ENCODE measurements at places on chromosomes 11 and 22.

GRCh38 chr11:58058276-58059006 is 27.7 kb downstream of the OR6Q1 start:
- DNase-seq, result no peak

DNA sequence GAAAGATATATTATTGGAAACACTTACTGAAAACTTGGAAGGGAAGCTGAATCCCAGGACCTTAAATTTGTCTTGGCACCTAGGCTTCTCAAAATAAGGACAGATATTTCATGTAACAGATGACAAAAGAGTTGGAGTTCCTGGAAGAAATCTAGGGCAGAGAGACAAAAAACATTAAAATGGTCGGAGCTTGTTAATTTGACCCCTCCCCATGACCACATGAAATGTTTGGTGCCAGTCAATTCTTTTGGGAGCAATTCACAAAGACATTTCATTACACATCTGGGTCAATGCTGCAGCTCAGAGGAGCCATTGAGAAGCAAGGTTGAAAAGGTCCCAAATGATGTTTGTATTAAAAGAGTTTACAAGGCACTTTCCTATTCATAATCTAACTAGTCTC is 162.0 kb upstream of the GUCY1A2 start:
- no peak for DNase-seq

GRCh38 chr11:61019832-61020405 is 48.4 kb downstream of the CD6 start:
- no peak for DNase-seq

DNA sequence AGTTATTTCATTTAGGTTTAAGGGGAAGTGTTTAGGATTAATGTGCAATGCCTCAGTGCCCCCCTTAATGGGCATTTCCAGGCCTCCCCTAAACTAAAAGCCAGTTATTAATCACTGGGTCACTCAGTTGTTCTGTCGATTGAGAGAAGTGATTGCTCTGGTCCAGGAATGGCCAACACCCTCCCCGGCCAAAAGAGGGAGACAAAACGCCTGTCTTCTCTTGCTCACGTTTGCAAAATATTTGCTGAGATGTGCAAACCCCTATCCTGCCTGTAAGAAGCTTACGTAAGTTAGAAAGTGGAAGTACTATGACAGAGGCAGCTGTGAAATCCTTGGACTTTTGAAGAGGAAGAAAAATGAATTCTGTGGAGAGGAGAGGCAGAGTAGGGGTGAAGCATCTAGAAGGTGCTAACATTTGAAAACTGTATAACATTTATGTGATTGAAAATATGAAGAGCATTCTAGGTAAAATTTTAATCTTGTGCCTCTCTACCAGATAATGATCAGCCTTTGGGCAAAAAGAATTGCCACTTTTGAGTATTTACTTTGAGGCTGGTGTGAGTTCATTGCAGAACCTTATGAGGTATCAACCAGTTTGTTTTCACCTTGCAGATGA is 37.7 kb downstream of the NTM start:
- DNase-seq, result no peak

DNA sequence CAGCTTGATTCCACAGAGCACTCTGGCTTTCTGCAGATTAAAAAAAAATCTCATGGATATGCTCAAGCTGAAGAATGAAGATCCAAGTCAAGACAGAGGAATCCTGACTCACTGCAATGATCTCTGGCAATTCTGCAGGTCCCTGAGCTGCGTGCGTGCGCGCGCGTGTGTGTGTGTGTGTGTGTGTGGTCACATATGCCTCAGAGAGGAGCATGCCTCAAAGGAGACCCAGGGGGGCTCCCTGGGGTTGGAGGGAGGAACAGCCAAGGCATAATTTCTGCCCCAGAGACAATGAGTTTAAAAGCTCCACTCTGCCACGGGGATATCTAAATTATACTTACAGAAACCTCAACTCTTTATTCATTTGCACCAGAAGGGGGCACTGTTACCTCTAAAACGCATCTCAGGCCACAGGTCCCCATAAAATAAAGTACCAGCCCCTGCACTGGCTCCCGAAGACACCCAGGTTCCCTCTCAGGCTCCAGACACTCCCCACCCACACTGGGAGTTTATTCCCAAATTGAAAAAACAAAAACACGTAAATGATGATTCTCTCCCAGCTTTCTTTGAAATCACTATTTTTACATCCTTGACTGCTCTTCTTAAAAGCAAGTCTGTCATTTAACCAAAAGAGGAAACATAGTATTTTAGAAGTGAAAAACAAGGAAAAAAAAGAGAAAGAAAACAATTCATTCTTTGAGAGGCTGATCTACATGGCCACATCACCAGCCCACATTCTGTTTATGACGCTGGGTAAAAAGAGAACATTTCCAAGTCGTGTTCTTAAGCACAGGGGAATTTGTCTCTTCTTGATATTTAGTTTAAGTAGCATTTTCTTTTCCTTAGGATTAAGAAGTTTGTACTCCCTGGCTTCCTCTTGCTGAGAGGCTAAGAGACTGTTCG is 401.0 kb downstream of the LARGE1 start:
- DNase-seq, result no peak

DNA sequence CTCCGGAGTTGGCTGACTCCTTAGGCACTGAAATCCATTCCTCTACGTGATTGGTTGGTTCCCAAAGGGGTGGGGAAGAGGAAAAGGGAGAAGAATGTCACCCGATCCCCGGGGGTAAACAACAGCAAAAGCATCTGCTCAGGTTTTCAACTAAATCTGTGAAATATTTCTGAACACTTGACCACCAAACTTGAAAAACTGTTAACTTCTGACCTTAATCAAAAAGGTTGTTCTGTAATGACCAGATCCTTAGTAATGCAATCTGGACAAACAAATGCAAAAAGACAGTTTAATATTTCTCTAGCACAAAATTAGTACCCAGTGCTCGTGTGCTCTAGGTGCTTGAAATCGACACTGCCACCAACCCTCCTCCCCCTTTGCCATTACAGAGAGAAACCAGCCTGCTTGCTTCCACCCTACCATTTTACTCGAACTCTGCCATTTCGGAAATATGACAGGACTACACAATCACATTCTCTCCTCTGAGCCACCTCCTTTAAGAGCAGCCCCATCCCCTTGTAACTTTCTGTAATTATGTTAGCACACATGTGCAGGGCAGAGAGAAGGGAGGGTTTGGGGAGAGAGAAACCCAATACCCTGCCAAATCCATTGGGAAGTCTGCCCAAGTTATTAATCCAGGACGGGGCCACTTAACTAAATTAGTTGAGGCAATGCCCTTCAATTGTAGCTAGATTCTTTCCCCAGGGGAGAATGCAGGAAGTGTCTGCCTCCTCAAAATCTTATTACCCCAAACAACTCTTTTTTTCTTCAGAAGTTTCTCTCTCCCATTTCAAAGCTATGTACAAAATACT is 113.8 kb downstream of the RBFOX2 start:
- DNase-seq, result no peak

GRCh38 chr11:46391578-46392420 is at the start of gene CHRM4:
TSS of gene CHRM4 (minus strand) at chr11:46391776. CDS start at chr11:46386557, 5,219 bp downstream.
- no peak for DNase-seq

GRCh38 chr22:22896601-22897000 is 9.0 kb downstream of the IGLL5 start:
- no peak for DNase-seq

- no peak for DNase-seq
Observed at GRCh38 chr11:107853070-107853469, 5.5 kb downstream of the SLC35F2 start.

DNA sequence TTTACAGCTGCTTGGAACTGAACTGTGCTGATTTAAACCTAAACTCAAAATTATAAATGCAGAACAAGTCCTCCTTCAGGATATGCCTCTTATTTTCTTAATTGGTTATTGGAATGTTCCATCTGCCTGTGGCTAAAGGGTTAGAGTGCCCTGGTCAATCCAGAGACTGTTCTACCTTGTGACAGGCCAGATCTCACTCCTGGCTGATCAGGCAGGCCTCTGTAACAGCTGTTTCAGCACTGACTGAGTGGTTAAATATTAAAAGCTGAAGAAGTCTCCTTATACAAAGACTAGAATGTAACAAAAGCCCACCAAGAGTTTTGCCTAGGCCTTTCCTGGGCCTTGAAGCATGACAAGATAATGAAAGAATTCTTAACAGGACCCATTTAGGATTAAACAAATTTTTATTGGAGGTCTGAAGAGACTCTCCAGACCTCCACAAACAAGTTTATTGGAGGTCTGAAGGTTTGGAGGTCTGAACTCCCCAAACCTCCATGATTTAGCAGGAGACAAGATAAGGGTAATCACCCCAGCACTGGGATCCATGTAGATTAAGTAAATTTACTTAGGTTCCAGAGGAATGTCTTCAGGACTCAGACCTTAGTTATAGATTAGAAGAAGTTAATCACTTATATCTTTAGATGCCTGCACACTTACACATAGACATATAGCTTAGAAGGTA is 35.8 kb downstream of the TMPRSS5 start:
- DNase-seq, result no peak

GRCh38 chr11:102464859-102465500 is 12.4 kb upstream of the TMEM123 start:
- no peak for DNase-seq

DNA sequence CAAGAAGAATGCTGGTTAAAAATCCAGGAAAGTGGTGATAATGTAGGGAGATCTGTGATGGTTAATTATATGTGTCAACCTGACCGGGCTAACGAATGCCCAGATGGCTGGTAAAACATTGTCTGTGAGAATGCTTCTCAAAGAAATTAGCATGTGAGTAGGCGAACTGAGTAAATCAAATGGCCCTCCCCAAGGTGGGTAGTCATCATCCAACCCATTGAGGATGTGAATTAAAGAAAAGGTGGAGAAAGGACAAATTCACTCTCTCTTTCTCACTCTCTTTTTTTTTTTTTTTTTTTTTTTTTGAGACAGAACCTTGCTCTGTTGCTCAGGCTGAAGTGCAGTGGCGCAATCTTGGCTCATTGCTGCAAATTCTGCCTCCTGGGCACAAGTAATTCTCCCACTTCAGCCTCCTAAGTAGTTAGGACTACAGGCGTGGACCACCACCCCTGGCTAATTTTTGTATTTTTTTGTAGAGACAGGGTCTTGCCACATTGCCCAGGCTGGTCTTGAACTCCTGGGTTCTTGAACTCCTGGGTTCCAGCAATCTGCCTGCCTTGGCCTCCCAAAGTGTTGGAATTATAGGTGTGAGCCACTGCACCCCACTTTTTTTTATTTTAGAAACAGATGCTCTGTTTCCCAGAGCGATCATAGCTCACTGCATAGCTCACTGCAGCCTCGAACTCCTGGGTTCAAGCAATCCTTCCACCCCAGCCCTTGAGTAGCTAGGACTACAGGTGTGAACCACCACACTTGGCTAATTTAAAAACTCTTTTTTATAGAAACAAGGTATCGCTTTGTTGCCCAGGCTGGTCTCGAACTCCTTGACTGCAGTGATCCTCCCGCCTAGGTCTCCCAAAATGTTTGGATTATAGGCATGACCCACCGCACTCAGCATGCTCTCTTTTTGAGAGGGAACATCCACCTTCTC is 22.0 kb upstream of the P2RY6 start:
- DNase-seq, result no peak

DNA sequence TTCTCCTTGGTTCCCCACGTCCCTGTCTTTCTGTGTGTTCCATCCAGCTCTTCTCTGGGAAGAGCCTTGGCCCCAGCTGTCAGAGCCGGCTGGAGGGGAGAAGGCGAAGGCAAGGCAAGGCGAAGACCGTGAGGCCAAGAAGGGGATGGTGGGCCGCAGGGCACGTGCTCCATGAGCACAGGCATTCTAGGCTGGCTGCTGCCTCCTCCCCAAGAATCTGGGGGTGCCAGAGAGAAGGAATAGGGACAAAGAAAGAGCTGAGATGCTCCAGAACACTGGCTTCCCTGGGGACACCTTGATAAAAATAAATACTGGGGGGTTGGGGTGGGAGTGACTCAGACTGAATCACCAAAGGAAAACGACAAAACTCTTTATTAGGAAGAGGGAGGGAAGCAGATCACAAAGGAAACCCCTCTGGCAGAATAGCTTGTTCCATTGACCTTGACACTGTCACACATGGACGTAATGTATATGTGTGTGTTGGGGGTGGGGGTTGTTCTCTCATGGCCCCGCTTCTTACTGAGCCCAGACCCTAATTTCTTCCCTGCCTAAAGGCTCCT is 52.5 kb downstream of the NECTIN1 start:
- no peak for DNase-seq

- DNase-seq, result no peak
Observed at GRCh38 chr11:127620671-127621070, 620.1 kb upstream of the KIRREL3 start.

- no peak for DNase-seq
Observed at GRCh38 chr22:38949889-38950405, 7.5 kb upstream of the APOBEC3A start.

GRCh38 chr11:41954034-41954433 is 494.6 kb upstream of the LRRC4C start:
- DNase-seq, result no peak

- no peak for DNase-seq
Observed at GRCh38 chr22:43257549-43257948, 70.6 kb upstream of the TTLL12 start.

- DNase-seq, result no peak
Observed at GRCh38 chr11:31763296-31763695, 47.8 kb downstream of the PAX6 start.

GRCh38 chr11:102985850-102986249 is 30.3 kb upstream of the MMP13 start:
- DNase-seq, result no peak

GRCh38 chr11:4539603-4540219 is 5.3 kb upstream of the OR52M1 start:
- DNase-seq, result peak; percentile 14

GRCh38 chr22:32448980-32449379 is 15.3 kb downstream of the BPIFC start:
- no peak for DNase-seq

DNA sequence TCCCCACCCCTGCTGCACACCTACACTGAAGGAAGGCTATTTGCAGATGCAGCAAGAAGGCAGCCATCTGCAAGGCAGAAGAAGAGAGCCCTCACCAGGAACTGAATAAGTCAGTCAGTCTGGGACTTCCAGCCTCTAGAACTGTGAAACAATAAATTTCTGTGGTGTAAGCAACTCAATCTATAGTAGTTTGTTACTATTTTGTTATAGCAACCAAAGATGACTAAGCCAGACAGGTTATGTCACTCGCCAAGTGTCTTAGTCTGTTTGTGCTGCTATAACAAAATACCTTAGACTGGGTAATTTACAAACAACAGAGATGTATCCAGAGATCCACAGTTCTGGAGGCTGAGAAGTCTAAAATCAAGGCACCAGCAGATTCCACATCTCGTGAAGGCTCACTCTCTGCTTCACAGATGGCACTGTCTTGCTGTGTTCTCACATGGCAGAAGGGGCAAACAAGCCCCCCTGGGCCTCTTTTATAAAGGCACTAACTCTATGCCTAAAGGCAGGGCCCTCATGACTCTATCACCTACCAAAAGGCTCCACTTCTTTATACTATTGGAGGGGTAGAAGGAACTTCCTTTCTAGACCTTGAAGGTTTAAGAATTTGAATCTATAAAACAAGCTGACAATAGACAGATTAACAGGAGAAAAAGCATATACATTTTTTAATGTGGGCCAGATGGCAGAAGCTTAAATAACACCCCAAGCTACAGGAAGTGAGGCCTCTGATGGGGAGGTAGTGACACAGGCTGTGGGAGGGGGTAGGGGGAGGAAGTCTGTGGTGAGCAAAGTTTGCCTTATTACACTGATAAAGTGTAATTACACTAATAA is 12.3 kb downstream of the APOL6 start:
- DNase-seq, result peak; percentile 27
